Camera-type eye (tissue), 1 donor: ENCODE measurements at places on chromosomes 6 and 20. TPM values are rescaled to one million over a fixed set of nuclear protein-coding genes. Genes with fewer than 3 reads are reported as not detected.

Gene TRIM15
- total RNA-seq, result not detected

Gene B4GALT5
- 29.4 TPM for total RNA-seq

Gene GPLD1
- 10.9 TPM for total RNA-seq

Gene LZTS3
- 18.7 TPM for total RNA-seq

Gene BPIFB1
- total RNA-seq, result not detected

Gene NHSL1
- 46.6 TPM for total RNA-seq

Gene PACRG
- total RNA-seq, result 10.6 TPM

Gene KIF13A
- 68.6 TPM for total RNA-seq

Gene MCHR2
- not detected for total RNA-seq

Gene FAM83C
- 0.16 TPM for total RNA-seq

Gene HLA-DOB
- total RNA-seq, result not detected

Gene DEFB116
- not detected for total RNA-seq

Gene ZBTB46
- total RNA-seq, result 12.1 TPM

Gene IL20RA
- total RNA-seq, result 2.3 TPM
